Renal pelvis (tissue), 12 donors: ENCODE measurements at places on chromosomes 1 and 21. TPM values are rescaled to one million over a fixed set of nuclear protein-coding genes. Genes with fewer than 3 reads are reported as not detected.

Gene METTL18
- polyA plus RNA-seq: 14.2 TPM

Gene IVL
- polyA plus RNA-seq: 0.16 TPM

Gene CYP4A22
- polyA plus RNA-seq: 6.3 TPM

Gene TESK2
- polyA plus RNA-seq: 8.4 TPM

Gene KIAA1614
- 9.2 TPM for polyA plus RNA-seq

Gene AGMAT
- polyA plus RNA-seq: 31.9 TPM

Gene SELP
- polyA plus RNA-seq: 7.1 TPM

Gene IGSF8
- 40.0 TPM for polyA plus RNA-seq

Gene HJV
- not detected for polyA plus RNA-seq

Gene PODN
- polyA plus RNA-seq: 2.0 TPM

GRCh38 chr1:41589395-41589794 is 104.9 kb upstream of the EDN2 start:
- no peak for DNase-seq

DNA sequence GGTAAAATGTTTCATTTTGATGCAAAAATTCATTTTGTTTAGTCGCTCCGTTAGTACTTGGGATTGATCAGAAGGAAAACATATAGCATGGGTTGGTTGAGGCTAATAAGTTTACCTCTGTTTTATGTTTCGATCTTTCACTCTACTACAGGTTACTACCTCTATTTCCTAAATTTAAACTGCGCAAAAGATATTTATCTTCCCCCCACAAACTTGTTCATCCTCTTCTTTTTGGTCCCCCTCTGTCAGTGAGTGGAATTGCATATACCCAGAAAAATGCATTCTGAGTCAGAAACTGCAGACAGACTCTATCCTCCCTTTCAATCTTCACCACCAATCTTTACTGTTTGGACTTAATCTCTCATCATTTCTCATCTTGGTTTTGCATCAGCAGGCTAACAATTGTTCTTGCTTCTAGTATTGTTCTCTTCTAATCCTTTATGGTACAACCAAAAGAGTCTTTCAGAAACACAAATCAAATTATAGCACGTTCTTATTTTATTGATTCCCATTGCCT is 316.0 kb upstream of the ADGRL4 start:
- DNase-seq: no peak

DNA sequence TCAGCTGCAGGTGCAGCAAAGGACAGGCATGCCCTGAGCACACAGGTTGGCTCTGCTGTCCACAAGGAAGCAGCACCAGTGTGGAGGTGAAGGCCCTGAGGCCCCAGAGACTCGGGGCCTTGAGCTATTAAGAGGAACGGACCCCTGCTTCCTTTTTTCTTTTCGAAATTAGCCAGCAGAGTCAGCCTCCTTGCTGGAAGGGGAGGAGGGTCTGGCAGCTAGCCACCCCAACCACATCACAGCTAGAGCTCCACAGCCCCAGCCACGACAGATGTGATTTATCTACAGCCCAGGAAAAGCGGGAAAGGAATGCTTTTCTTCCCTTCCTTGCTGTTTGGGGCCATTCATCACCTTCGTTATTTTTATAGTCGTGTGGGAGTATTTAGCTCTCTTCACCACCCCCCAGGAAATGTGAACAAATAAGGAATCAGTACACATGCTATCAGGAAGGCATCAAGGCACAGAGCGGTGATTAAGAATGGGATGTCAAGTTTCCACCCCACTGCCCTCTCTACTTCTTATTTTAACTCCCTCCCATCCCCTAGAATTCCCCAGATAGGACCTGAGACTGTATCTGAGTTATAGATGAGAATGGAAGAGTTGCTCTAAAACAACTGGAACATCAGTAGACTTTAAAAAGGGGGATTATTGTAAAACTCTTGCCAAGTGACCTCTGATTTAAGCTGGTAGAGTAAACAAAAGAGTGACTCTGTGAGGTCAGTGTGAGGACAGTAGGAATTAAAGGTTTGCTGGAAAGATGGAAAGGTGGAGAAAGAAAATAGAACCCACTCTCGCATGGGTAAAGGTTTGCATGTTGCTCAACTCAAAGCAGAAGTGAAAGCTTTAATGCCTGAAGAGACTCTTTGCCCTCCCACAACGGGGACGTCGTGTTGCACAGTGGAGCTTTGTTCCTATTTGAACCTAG is 224.7 kb upstream of the GJB5 start:
- DNase-seq: peak; percentile 94

DNA sequence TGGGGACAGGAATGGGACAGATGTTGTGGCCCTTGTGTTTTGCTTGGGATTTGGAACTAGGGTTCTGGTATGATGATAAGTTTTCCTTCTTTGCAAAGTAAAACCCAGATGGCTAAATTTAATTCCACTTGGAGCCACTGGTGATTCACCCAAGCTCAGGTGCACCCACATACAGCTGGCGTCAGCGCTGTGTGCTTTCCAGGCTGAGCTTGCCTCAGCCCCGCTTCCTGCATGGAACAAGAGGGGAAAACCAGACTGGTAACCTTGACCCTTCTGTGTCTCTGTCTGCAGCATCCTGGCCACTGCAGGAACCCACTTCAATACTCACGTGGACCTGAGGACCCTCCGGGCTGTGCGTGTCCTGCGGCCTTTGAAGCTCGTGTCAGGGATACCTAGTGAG is 94.2 kb downstream of the CACNA1E start:
- no peak for DNase-seq

DNA sequence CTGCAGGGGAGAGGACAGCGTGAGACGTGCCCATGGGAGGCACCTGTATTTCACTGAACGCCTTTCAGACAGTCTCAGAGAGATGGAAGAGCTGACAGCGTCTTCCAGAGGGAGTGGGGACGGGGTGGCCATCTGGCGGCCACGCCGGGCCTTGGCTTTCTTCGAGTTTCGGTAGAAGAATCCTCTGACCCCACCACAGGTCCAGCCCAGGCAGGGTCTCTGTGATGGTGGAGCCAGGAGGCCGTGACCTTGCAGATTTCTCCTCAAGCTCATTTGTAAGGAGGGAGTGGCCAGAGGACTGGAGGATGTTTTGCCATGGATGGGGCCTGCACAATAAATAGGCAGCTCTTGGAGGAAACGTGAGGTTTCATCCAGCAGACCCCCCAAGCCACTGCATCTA is 47.6 kb upstream of the ADARB1 start:
- DNase-seq: no peak

- DNase-seq: no peak
Observed at GRCh38 chr1:225666495-225666894, 13.6 kb upstream of the ENAH start.

- DNase-seq: no peak
Observed at GRCh38 chr1:26957306-26957705, 3.0 kb downstream of the KDF1 start.

DNA sequence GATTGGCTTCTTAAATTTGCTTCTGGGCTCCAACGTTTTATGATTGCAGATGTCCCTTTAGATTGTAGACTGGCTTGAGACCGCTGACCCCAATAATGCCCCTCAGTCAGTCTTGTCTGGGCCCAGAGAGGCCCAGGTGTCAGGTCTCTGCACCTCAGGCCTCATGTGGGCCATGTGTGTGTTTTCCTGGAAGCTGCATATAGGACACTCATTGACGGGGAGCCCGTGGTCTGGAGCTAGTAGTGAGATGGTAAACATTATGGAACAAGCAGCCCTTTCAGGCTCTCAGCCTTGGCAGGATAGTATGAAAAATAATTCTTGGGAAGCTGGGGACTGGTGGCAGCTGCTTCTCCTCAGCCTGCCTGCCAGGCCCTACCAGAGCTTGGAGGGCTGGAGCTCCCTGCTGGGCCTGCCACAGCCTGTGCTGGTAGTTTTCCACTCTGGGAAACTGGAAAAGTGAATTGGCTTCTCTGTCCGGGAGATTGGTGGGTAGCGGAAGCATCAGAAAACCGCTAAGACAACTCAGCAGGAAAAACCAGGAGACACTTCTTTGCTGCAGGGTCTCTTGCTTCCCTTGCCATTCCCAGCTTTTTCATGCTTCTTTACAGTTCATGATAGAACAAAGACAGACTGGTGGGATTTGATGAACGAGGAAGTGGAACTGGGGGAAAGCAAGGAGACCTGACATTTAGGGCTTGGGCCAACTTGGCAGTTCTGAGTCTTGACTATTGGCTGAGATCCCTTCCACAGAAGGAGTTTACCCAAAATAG is 57.8 kb upstream of the HSD17B7 start:
- no peak for DNase-seq

- no peak for DNase-seq
Observed at GRCh38 chr1:27436204-27437159, 44.1 kb downstream of the GPR3 start.

DNA sequence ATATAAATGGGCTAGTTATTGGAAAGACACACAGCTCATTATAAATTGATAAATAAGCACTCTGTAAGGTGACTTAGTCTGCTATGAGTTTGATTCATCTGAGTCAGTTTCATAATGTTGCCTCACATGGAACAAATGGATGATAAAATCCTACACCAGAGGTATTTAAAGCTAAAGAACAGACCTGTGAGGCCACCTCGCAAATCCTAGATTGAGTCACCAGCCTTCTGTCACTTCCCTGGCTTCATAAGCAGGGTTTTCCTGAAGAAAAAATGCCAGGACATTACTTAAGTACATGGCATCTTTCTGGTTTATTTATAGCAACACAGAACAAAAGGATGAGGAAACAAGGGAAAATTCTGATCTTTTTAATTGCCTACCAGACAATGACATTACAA is 18.4 kb downstream of the CD2 start:
- DNase-seq: no peak

GRCh38 chr1:33338440-33339211 is 17.7 kb upstream of the A3GALT2 start:
- no peak for DNase-seq

- DNase-seq: no peak
Observed at GRCh38 chr1:182410138-182410537, 9.7 kb upstream of the TEDDM1 start.

DNA sequence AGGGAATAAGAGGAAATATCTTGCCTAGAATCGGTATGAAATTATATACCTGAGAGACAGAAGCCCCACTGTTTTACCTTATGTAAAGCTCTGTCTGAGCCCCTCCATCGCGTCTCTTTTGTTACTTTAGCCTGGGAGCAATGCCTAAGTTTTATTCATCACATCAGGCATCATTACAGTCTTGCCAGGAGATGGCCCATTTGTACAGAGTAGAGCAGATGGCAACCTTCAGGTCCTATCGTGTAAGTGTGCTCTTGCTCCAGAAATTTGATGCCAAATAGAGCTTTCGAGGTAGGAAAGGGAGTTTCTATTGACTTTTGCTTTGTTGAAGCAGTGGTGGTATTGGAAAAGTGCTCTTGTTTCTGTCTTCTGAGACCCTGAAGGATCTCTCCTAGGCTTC is 24.9 kb downstream of the CFAP126 start:
- no peak for DNase-seq

DNA sequence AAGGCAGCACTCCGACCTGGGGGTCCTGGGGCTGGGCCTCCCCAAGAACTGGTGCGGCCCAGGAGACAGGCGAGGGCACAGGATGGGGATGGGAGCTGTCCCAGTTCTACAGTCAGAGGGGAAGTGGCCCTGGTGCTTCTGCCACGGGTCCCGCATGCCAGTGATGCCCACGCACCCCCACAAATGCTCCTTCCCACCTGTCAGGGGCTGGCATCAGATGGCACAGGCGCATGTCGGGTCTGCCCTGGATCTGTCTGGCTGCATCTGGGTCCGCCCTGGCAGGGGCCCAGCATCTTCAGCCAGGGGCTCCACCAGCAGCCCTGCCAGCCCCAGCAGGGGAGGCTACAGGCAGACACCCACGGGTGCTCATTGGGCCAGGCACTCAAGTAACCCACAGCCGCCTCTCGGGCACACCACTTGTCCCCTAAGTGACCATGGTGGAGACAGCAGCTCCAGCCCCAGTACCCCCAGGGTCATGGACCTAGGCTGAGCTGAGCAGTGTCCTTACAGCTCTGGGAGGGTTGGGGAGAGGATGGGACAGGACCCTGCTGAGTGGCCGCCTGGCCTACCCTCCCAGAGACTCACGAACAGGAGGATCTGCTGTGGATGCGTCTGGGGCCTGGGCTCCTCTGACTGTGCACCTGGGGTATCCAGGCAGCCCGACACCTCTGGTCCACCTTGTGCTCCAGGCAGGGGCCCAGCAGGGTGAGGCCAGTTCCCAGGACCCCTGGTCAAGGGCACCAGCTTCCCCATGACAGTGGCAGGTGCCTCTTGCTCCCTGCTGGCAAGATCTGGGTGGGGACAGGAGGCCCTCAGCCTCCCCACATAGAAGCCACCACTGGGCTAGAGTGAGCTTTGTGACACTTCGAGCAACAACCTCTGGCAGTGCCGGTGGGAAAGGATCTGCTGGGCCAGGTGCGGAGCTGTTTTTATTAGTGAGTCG is 5.4 kb downstream of the SMIM1 start:
- DNase-seq: no peak

DNA sequence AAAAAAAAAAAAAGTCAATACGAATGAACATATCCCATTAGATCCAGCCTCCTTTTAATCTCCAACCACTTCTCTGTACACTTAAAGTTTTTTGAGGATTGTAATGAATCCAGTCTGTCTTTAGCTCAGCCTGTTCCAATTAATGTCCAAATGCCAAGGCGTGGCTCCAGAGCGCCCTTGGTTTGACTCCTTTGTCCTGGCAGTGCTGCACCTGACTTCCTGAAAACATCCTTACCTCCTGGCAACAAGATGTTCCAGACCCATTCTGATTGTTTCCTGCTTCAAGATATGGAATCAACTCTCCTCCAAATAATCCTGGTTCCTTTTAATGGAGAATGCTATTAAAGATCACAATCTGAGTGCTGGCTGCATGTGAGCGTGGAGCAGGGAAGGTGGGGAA is 74.1 kb upstream of the FAM20B start:
- no peak for DNase-seq

DNA sequence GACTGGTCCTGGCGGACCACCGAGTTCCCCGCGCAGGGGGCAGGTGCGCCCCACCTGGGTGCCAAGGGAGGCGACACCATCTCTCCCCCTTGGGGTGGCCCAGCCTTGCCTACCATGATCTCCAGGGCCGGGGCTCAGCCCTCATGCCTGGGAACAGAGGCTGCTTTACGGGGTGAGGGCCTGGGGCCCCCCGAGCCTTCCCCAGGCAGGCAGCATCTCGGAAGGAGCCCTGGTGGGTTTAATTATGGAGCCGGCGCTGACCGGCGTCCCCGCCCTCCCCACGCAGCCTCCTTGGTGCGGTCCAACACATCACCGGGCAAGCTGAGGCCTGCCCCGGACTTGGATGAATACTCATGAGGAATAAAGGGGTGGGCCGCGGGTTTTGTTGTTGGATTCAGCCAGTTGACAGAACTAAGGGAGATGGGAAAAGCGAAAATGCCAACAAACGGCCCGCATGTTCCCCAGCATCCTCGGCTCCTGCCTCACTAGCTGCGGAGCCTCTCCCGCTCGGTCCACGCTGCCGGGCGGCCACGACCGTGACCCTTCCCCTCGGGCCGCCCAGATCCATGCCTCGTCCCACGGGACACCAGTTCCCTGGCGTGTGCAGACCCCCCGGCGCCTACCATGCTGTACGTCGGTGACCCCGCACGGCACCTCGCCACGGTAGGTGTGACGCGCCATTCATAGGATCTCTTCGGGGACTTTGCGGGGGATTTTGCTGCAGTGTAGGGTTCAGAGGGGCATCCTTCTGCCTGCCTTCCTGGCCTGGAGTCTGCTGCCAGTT is 38.2 kb downstream of the TP73 start:
- no peak for DNase-seq

GRCh38 chr1:79695138-79695537 is 688.6 kb upstream of the ADGRL4 start:
- DNase-seq: no peak
